Aortic smooth muscle cell (primary cell): ENCODE measurements at places on chromosomes 7 and 10. TPM values are rescaled to one million over a fixed set of nuclear protein-coding genes. Genes with fewer than 3 reads are reported as not detected.

The NKX2-3 gene
- total RNA-seq: not detected in 2 replicates

The PLAC9 gene
- 69.5 and 73.6 TPM in 2 replicates for total RNA-seq

The MACC1 gene
- total RNA-seq: under 0.01 and 0.06 TPM in 2 replicates

The WDR37 gene
- 14.4 and 15.7 TPM in 2 replicates for total RNA-seq

The MMP21 gene
- not detected in 2 replicates for total RNA-seq

The NAPEPLD gene
- 32.9 and 40.8 TPM in 2 replicates for total RNA-seq

The OR2A1 gene
- total RNA-seq: under 0.01 and 0.19 TPM in 2 replicates

The MMD2 gene
- not detected in 2 replicates for total RNA-seq

The CYP3A4 gene
- not detected in 2 replicates for total RNA-seq

The DGKI gene
- 3.9 and 5.3 TPM in 2 replicates for total RNA-seq

The COPS6 gene
- 120 TPM in 2 replicates for total RNA-seq

The TRIM24 gene
- 4.9 and 5.3 TPM in 2 replicates for total RNA-seq

The LOXL4 gene
- 74.9 and 82.6 TPM in 2 replicates for total RNA-seq

The MLLT10 gene
- 47.7 and 48.4 TPM in 2 replicates for total RNA-seq

The ELFN1 gene
- total RNA-seq: under 0.01 and 0.06 TPM in 2 replicates

The BICC1 gene
- total RNA-seq: 66.3 and 88.6 TPM in 2 replicates

The ANKRD7 gene
- total RNA-seq: 0.19 and 0.26 TPM in 2 replicates

The ANKRD30A gene
- total RNA-seq: not detected in 2 replicates

The MALSU1 gene
- total RNA-seq: 110 and 111 TPM in 2 replicates

The EVX1 gene
- not detected in 2 replicates for total RNA-seq

The NPY4R gene
- total RNA-seq: not detected in 2 replicates

The LIPF gene
- not detected in 2 replicates for total RNA-seq

The DKK1 gene
- 103 and 126 TPM in 2 replicates for total RNA-seq

The ALOX5 gene
- total RNA-seq: not detected in 2 replicates

The FGFR2 gene
- total RNA-seq: 0.06 TPM in 1 of 2 replicates, not detected in the other

The MAGI2 gene
- 4.6 and 10.3 TPM in 2 replicates for total RNA-seq

The SCD gene
- 95.6 and 220 TPM in 2 replicates for total RNA-seq

The MGMT gene
- total RNA-seq: 21.0 and 27.8 TPM in 2 replicates

The RPA3 gene
- total RNA-seq: 31.7 and 35.1 TPM in 2 replicates

The TMEM270 gene
- not detected in 2 replicates for total RNA-seq

The NPSR1 gene
- not detected in 2 replicates for total RNA-seq

The FBXL13 gene
- total RNA-seq: 4.4 and 4.5 TPM in 2 replicates

The LIPN gene
- total RNA-seq: not detected in 2 replicates

The GRM3 gene
- total RNA-seq: not detected in 2 replicates

The AKR1C1 gene
- total RNA-seq: 330 and 378 TPM in 2 replicates

The VSTM4 gene
- total RNA-seq: 5.2 TPM in 2 replicates

The ENTPD1 gene
- 0.99 and 1.1 TPM in 2 replicates for total RNA-seq

The SMKR1 gene
- not detected in 2 replicates for total RNA-seq

The C7orf33 gene
- total RNA-seq: not detected in 2 replicates

The PTPRN2 gene
- total RNA-seq: 0.56 and 1.6 TPM in 2 replicates

The THAP5 gene
- 22.5 and 26.2 TPM in 2 replicates for total RNA-seq

The BUB3 gene
- total RNA-seq: 226 and 246 TPM in 2 replicates

The EPO gene
- not detected in 2 replicates for total RNA-seq

The OAT gene
- total RNA-seq: 211 and 222 TPM in 2 replicates

The PPP1R9A gene
- total RNA-seq: 0.81 and 0.92 TPM in 2 replicates

The RADIL gene
- 1.2 and 1.5 TPM in 2 replicates for total RNA-seq

The RAB19 gene
- not detected in 2 replicates for total RNA-seq

The SUV39H2 gene
- 7.8 and 10.4 TPM in 2 replicates for total RNA-seq

The TDRD1 gene
- total RNA-seq: 0.92 and 1.9 TPM in 2 replicates

The GPR26 gene
- total RNA-seq: not detected in 2 replicates

The OR2A12 gene
- not detected in 2 replicates for total RNA-seq

The BUD23 gene
- total RNA-seq: 46.8 and 73.7 TPM in 2 replicates

The SEMA3E gene
- 0.06 and 0.13 TPM in 2 replicates for total RNA-seq

The SLC16A12 gene
- 0.25 and 0.53 TPM in 2 replicates for total RNA-seq

The PGAM2 gene
- total RNA-seq: 0.26 and 1.2 TPM in 2 replicates

The CLDN4 gene
- total RNA-seq: 0.12 and 0.13 TPM in 2 replicates

The ASB15 gene
- total RNA-seq: not detected in 2 replicates

The BEND7 gene
- total RNA-seq: 2.7 and 2.9 TPM in 2 replicates

The FASTK gene
- total RNA-seq: 72.1 and 82.5 TPM in 2 replicates
